ENCODE measurements at places on chromosomes 7 and 10.

DNA sequence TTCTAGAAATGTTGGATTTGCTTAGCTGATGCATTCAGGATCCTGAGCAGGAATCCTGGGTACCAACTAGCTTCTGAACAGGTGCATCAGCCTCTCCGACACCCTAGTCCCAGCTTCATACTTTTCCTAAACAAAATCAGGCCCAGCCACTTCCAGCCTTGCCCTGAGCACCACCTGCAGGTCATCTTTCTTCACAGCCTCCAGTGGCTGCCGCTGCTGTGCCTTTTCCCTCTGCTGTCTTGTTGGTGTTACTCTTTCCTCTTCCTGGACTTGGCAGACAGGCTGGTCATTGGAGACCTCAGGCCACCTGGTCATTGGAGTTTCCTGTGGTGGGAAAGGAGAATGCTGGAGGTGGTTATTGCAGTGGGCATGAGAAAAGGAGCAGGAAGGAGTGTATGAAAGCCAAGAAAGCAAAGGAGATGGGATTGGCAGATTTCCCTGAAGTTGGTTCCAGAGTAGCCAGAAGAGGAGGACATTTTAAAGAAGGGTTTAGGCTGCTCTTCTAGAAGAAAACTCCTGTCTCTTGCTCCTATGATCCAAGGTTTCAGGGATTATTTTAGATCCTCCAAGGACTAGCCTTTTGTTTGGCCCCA lies 48.2 kb upstream of the NFKB2 start:
- peak; percentile 8 for DNase-seq

- no peak for DNase-seq
Measured at GRCh38 chr10:75071756-75072155, 39.7 kb upstream of the SAMD8 start.

GRCh38 chr10:12704488-12704887 lies 297.0 kb downstream of the CCDC3 start:
- no peak for DNase-seq

DNA sequence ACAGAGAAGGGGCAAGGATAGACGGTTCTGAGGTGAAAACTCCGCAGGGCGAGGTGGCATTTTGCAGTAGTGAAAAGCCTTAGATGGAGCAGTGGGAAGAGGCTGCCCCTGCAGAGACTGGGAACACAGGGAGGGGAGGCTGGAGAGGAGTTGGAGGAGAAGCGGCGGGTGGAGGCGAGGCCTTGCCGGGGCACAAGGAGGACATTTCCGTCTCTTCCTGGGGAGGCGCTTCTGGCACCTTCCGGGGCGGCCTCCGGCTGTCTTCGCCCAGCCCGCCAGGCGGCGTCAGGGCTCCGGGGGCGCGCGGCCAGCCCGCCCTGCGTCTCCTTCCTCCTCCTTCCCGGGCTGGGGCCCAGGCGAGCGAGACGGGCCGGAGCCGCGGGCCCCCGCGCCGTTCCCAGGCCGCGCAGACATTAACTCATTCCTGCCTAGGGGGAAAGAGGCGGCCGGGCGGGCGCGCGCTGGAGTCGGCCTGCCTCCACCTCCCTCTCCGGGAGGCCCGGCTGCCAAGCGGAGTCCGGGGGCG lies 42.7 kb downstream of the LDB3 start:
- DNase-seq: peak; percentile 48

- no peak for DNase-seq
Measured at GRCh38 chr10:110437351-110437605, 60.4 kb upstream of the DUSP5 start.

GRCh38 chr10:69884024-69884367 lies 82.3 kb downstream of the COL13A1 start:
- DNase-seq: no peak

DNA sequence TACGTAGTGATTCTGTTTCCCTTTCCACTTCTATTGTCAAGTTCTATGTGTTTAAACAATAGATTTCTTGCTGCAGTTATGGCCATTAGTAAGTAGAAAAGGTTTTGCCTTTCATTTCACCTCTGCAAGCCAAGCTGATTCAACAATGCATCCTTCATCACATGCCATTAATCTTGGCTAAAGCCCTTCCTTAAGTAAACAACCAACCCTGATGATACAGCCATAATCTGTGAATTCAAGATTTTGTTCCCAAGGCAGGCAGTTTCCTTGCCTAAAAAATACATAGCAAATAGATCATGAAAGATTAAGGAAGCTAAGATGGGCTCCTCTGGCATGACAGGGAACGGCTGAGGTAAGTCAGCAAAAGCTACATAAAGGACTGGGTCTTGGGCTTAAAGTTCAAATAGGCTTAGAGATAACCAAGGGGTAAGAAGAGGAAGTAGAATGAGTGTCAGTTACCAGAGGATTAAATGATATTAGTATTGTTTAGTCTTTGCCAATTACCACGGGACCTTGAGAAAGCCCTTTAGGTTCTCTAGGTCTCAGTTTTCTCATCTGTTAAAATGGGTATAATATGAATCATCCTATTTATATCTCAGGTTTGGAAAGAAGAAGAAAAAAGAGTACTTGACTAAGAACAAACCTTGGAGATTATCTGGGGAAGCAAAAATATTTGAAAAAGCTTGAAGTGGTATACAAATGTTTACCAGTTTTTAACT lies 35.9 kb upstream of the ANK3 start:
- no peak for DNase-seq

DNA sequence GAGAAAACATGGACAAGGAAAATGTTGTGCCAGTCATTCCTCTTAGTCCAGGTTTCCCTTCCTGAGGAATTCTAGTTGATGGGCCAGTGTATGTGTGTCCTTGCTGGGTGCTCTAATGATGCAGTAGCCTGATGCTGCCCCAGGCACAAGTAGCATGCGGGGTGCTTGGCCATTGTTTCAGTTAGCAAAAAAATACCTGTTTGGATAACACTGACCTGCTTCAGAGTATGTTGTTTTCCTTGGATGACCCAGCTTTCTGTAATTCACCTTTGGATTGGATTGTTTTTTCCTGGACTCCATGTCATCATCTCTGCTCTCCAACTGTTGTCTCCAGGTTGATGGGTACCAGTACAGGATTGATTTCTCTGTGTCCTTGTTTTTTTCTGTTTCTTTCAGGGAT lies 169.2 kb downstream of the SND1 start:
- no peak for DNase-seq

- DNase-seq: no peak
Measured at GRCh38 chr10:5943536-5943935, 33.8 kb downstream of the IL15RA start.

GRCh38 chr10:13201132-13201531 lies 33.0 kb downstream of the UCMA start:
- DNase-seq: no peak

GRCh38 chr7:95723583-95724180 lies 48.7 kb upstream of the DYNC1I1 start:
- DNase-seq: no peak

GRCh38 chr10:122855745-122856144 lies 10.1 kb upstream of the CUZD1 start:
- DNase-seq: no peak

DNA sequence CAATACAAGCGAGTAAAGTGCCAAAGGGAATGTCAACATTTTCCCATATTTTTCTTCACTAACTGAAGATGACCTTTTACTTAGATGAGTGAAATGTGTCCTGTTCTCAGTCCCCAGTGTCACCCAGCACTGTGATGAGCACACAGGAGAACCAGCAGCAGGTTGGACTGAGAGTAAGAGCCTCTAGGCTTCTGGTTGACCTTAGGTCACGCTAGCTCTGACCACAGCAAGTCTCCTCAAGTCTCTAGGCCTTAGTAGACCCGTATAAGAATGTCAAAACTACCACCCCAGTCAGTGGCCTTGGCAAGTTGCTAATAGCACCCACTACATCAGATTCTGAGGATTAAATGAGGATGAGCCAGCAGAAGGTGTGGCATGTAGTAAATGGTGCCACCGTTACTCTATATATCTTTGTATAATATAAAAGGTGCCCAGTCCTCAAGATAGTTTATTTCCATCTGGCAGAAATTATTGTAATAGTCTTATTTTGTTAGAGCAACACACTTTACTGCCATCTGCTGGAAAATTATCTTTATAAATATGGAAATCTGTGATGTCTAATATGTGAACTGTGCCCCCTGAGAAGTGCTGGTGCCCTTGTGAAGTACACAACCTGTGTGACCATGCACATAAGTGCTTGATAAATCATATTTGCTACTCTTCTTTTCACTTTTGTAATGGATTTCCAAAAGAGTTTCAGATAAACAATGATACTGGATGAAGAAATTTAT lies 75.7 kb downstream of the SPAG6 start:
- DNase-seq: no peak

- DNase-seq: no peak
Measured at GRCh38 chr7:95169678-95170077, 154.7 kb downstream of the PON1 start.

GRCh38 chr7:50682573-50682972 lies 100.1 kb downstream of the GRB10 start:
- no peak for DNase-seq

GRCh38 chr7:145462463-145462862 lies 626.6 kb upstream of the TPK1 start:
- DNase-seq: no peak

GRCh38 chr7:69189406-69189805 lies 408.9 kb upstream of the AUTS2 start:
- DNase-seq: no peak

GRCh38 chr7:82347808-82348207 lies 95.8 kb downstream of the CACNA2D1 start:
- no peak for DNase-seq

GRCh38 chr10:61486251-61486650 lies 33.1 kb upstream of the TMEM26 start:
- DNase-seq: no peak

DNA sequence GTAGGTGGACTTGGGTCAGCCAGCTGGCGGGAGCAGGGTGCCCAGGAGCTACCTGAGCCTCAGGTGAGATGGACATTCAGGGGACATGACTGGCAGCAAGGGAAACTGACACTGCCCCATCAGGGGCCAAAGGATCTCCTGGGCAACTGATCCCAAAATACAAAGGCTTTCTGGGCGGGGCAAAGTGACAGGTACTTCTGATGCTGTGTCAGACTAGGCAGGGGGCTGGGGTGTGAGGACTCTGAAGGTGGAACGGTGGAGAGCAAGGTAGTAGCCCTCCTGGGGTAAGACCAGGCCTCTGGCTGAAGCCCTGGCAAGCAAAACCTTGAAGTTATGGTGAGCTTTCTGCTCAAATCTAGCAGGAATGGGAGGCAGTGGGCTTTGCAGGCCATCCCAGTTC lies 4.4 kb downstream of the OPN4 start:
- DNase-seq: no peak

DNA sequence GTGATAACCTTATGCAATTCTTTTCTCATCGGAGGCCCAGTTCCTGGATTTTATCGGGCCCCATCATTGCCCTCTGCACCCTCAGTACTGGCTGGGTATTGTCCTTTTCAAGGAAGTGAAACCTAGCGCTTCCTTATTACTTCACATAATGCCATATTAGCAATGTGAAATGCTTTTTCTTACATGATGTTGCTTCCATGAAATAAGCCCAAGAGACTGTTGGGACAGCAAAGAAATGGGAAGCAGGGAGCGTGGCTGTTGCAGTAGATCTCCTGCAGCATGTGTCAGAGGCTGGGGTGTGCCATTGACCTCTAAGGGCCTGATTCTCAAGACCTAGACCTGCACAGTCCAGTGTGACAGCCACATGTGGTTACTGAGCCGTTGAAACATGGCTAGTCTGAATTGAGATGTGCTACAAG lies 8.1 kb downstream of the CHN2 start:
- no peak for DNase-seq

DNA sequence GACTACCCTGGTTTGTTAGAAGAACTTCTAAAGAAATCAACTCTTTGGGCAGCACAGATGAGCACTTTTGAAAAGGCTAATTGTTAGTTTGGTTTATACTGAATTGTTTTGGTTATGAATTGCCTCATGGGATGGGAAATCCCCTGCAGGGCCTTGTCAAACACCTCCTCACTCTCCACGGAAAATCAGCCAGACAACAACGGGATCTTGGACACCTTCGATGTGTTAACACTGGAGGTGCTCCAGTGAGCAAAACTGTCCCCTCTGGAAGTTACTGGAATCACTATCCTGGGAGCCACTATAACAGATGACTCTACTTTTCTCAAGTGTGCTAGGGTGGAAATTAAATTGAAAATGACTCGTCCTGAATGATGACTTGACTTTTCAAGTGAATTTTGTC lies 38.7 kb downstream of the CDK6 start:
- DNase-seq: no peak

Data from C1 segment of cervical spinal cord (tissue), 14 donors.